ENCODE measurements at places on chromosomes 1 and 21. TPM values are rescaled to one million over a fixed set of nuclear protein-coding genes. Genes with fewer than 3 reads are reported as not detected.

SH2D2A gene
- 243 TPM for total RNA-seq

OR10Z1 gene
- not detected for total RNA-seq

C1orf185 gene
- total RNA-seq = not detected

CHD1L gene
- 56.6 TPM for total RNA-seq

THEMIS2 gene
- 99.0 TPM for total RNA-seq

LEMD1 gene
- total RNA-seq = 1.7 TPM

XCL2 gene
- 8.9 TPM for total RNA-seq

SUCO gene
- total RNA-seq = 48.1 TPM

INSRR gene
- 0.63 TPM for total RNA-seq

NUP210L gene
- 0.15 TPM for total RNA-seq

CFAP107 gene
- not detected for total RNA-seq

MROH7 gene
- total RNA-seq = not detected

OR2M7 gene
- not detected for total RNA-seq

All from T-helper 1 cell treated with Interleukin-12 subunit alpha and Interleukin-12 subunit beta and Interleukin-4 antibody, amounts not matched to agents 30 ng/mL and 1 ng/mL, for 36 hours (primary cell).